ENCODE measurements at places on chromosomes 1 and 21. TPM values are rescaled to one million over a fixed set of nuclear protein-coding genes. Genes with fewer than 3 reads are reported as not detected.

- peaks cover 12% of the 10 kb centered on the region for H3K36me3 ChIP-seq
- no peak overlapping the region for H3K4me3 ChIP-seq
- H3K27me3 ChIP-seq, result peaks cover 17% of the 10 kb centered on the region
Measured at GRCh38 chr21:31347435-31348032, 3.5 kb upstream of the TIAM1 start.

DNA sequence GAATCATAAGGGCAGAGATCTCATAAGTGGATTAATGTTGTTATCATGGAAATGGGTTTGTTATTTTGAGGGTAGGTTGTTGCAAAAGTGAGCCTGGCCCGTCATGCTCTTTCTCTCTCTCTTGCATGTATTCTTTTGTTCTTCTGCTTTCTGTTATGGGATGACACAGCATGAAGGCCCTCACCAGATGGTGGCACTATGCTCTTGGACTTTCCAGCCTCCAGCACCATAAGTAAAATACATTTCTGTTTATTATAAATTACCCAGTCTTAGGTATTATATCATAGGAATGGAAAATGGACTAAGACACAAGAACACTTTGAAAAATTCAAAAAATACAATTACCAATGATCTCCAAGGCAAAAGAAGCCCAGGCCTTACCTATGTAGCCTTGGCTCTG is 676.1 kb downstream of the PTPRU start:
- H3K27ac ChIP-seq, result no peak overlapping the region
- no peaks in the 10 kb centered on the region for H3K36me3 ChIP-seq
- DNase-seq, result no peak
- H3K27me3 ChIP-seq, result peaks cover 2% of the 10 kb centered on the region
- no peaks in the 10 kb centered on the region for H3K4me1 ChIP-seq

GRCh38 chr1:77972080-77972479 is 6.8 kb downstream of the FUBP1 start:
- no peaks in the 10 kb centered on the region for H3K27me3 ChIP-seq
- H3K36me3 ChIP-seq, result peaks cover 59% of the 10 kb centered on the region
- peaks cover 40% of the 10 kb centered on the region for H3K4me1 ChIP-seq
- peak overlapping the region; percentile 15 for H3K4me3 ChIP-seq

GRCh38 chr1:89351597-89352311 is 12.1 kb upstream of the GBP6 start:
- no peak overlapping the region for H3K27ac ChIP-seq
- peaks cover 5% of the 10 kb centered on the region for H3K36me3 ChIP-seq
- no peaks in the 10 kb centered on the region for H3K27me3 ChIP-seq
- no peak overlapping the region for H3K4me3 ChIP-seq
- H3K4me1 ChIP-seq, result peaks cover 22% of the 10 kb centered on the region

The KMO gene
- 0.09 TPM for total RNA-seq

All from activated CD4-positive, alpha-beta T cell treated with anti-CD3 and anti-CD28 coated beads, Interleukin-2, amount 10 ng/mL, durations not matched to agents 24 days and 14 days (primary cell).